ENCODE measurements at places on chromosomes 13 and 19.

GRCh38 chr13:64680739-64681138 is 2549.4 kb downstream of the PCDH9 start:
- DNase-seq: no peak

DNA sequence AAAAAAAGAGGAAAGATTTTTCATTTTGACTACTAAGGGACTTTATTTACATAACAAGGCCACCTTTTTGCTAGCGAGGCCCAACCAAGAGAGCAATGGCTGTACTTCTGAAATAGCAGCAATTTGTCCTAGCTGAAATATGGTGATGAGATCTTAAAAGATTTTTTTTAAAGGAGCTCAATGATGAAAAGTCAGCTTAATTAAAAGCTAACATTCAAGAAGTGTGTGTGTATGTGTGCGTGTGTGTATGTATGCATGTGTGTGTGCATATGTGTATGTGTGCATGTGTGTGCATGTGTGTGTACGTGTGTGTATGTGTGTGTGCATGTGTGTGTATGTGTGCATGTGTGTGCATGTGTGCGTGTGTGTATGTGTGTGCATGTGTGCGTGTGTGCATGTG is 24.6 kb upstream of the TM9SF2 start:
- DNase-seq: no peak

- DNase-seq: no peak
Measured at GRCh38 chr13:24625331-24625731, 54.9 kb upstream of the ATP12A start.

DNA sequence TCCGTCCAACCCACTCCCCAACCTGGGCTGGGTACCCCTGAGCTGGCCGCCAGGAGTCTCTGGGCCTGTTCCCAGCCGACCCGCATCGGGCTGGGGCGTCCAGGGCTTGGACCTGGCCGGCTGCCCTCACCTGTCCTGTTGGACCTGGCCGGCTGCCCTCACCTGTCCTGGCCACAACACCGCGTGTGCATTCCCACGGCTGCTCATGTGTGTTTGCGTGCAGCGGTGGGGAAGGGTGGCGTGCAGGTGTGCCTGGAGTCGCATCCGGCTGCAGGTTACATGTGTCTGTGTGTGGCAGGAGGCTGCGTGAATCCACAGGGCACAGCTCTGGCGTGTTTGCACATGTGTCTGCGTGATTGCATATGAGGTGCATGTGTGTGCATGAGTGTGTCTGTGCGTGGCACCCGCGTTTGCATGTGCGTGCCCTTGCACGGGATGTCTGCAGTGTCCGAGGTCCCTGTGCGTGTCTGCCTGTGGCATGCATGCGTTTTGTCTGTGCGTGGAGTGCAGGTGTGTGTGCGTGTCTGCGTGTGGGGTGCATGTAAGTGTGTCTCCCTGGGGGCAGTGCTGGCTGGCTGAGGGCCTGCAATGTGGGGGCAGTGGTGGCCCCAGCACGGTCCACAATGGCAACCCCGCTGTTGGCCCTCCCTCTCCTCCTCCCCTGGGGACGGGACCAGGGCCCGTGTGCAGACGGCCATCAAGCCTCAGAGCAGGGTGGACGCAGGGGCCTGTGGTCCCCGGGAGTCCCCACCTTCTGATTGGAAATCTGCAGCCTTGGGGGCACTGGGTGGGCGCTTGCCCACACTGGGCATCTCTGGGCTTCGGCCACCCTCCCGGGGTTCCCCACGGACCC is 3.4 kb downstream of the EFNA2 start:
- DNase-seq: no peak

DNA sequence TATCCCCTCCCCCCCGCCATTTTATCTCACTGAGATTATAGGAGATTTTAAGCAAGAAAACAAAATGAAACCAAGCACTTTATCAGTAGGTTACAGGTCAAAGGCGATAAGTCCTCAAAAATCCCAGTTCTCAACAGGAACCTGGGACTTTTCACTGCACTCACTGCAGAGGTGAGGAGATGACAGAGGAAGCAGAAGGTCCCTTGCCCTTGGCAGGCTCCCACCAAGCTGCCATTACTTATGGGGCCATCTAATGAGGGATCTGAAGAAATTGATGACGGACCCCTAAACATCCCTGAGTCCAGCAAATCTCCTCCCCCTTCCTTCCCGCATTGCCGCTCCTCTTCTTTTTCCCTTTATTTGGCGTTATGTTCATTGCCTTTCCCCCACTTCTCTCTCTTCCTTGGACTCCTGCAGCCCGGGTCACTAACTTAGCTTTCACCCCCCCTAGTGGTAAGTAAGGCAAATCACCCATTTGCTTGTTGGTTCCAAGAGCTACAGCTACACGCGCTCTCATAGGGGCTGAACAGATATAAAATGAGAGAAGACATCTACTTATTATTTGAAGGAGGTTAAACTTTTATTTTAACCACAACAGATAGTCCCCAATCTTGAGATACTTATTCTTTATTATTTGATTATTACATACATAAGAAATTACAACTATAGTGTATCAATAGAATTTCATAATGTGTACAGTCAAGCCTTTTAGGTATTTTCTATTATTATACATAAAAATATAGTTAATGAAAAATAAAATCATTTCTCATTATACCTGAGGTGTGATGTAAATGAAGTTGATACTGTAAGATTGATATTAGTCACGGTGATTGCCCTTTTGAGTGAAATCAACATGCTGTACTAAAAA is 52.0 kb upstream of the ARGLU1 start:
- peak; percentile 77 for DNase-seq

- DNase-seq: peak; percentile 33
Measured at GRCh38 chr19:19217099-19217498, 5.3 kb downstream of the NCAN start.

GRCh38 chr19:54095136-54095858 is 5.3 kb downstream of the OSCAR start:
- no peak for DNase-seq

DNA sequence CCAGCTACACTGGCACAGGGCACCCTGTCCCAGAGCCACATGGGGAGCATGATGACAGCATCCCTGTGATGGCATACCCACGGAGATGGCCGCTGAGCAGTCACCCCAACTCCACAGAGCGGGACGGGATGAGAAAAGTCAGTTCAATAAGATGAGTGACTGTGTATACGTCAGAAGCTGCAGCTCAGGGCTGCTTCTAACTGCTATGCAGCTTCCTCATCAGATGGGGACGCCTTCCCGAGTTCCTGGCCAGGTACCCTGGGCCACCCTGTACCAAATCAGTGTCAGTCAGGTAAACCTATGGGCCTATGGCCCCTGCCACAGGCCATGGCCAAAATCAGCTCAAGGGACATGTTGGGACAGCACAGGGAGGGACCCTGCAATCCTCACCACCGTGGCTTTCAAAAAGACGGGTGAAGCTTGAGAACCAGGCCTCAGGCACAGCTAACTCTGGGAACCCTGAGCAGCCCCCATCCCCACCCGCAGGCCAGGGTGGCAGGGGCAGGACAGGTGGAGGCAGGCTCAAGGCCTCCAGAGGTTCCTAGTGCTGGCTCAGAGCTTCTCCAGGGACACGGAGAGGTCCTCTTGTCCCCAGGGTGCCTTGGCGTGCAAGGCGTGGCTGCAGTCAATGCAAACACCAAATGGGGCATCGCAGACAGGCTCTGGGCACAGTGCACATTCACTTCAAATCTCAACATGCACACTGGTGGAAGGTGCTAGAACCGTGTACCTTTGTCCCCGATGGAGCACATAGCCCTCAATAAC is 122.4 kb downstream of the TUBA3C start:
- no peak for DNase-seq

- DNase-seq: no peak
Measured at GRCh38 chr13:24039621-24040475, 120.7 kb upstream of the SPATA13 start.
